ENCODE measurements at places on chromosomes 6 and 20.
A peak's percentile ranks its signal among the peaks of the same experiment; 100 is the strongest.

GRCh38 chr6:79231101-79231500 lies 3.4 kb downstream of the HMGN3 start:
- no peak for DNase-seq

- no peak for DNase-seq
Measured at GRCh38 chr6:142551274-142551811, 249.5 kb downstream of the ADGRG6 start.

- DNase-seq, result no peak
Measured at GRCh38 chr6:136918706-136919105, 3.4 kb upstream of the SLC35D3 start.

GRCh38 chr6:170564936-170565530 lies 10.9 kb downstream of the TBP start:
- DNase-seq, result no peak

- peak; percentile 26 for DNase-seq
Measured at GRCh38 chr6:50602292-50602691, 111.0 kb upstream of the TFAP2D start.

DNA sequence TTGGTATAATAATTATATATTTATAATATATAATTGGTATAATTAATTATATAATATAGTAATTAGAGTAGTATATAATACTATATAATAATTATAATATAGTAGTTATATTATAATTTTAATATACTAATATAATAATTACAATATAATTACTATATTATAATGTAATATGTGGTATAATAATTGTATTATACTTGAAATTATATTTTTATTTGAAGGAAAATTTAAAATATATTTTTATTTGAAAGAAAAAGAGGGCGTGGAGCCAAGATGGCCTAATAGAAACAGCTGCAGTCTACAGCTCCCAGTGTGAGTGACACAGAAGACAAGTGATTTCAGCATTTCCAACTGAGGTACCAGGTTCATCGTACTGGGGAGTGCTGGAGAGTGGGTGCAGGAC lies 365.9 kb downstream of the MMUT start:
- no peak for DNase-seq

GRCh38 chr6:104326173-104327001 lies 533.3 kb downstream of the HACE1 start:
- DNase-seq, result peak; percentile 42

DNA sequence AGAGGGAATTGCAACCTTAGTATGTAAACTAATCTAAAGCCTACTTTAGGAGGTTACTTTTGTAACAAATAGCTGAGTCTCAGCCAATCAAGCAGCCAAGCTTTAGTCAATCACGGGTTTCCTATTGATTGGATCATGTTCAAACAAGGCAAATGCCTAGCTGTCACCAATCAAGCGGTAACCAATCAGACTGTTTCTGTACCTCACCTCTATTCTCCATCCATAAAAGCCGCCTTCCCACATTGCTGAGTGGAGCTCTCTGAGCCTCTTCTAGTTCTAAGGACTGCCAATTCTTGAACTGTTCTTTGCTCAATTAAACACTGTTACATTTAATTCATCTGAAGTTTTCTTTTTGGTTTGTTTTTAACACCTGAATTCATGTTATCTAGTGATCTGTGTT lies 148.4 kb upstream of the BMP5 start:
- no peak for DNase-seq

- DNase-seq, result no peak
Measured at GRCh38 chr20:41394931-41395666, 28.5 kb upstream of the EMILIN3 start.
